ENCODE measurements at places on chromosomes 16 and 17.

DNA sequence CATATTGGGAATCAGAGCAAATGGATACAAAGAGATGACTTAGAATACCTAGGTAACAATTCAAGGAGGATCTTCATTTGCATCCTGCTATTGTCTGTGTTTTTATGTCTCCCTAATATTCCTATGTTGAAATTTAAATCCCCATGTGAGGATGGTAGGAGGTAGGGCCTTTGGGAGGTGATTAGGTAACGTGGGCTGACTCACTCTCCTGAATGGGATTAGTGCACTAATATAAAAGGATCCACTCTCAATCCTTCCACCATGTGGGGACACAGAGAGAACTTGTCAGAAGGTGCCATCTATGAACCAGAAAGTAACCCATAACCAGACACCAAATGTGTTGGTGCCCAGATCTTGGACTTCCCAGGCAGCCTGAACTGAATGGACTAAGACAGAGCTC lies 83.4 kb downstream of the CDH8 start:
- no peak for DNase-seq

- no peak for DNase-seq
Observed at GRCh38 chr17:10210151-10210574, 11.8 kb upstream of the GAS7 start.

DNA sequence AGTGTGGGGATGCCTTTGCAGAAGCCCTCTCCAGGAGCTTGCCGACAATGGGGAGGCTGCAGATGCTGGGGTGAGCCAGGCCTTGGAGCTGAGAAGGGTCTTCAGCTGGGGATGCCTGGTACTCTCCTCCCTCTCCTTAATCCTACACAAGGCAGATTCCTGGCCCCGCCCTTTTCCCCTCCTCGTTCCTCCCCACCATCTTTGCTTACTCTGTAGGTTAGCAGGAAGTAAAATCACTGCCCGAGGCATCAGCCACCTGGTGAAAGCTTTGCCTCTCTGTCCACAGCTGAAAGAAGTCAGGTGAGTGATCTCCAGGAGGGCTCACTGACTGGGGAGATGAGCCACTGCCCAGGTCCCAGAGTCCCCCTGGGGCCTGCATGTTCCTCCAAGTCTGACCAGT lies 38.7 kb downstream of the NLRC5 start:
- DNase-seq = no peak

GRCh38 chr16:66359012-66359411 lies 7.5 kb upstream of the CDH5 start:
- no peak for DNase-seq

DNA sequence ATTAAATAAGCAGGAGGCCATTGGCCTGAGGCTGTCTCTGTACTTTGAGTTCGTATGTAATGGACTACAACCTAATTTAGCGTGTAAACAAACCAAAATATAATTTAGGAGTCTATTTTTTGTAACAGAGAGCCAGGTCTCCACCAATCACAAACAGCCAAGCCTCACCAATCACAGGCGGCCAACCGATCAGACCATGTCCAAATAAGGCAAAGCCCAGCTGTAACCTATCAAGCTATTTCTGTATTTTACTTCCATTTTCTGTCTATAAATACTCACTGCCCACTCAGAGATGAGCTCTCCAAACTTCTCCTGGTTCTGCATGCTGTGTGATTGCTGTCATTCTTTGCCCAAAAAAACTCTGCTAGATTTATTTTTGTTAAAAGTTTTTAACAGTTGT lies 322.7 kb downstream of the NPIPA8 start:
- no peak for DNase-seq

DNA sequence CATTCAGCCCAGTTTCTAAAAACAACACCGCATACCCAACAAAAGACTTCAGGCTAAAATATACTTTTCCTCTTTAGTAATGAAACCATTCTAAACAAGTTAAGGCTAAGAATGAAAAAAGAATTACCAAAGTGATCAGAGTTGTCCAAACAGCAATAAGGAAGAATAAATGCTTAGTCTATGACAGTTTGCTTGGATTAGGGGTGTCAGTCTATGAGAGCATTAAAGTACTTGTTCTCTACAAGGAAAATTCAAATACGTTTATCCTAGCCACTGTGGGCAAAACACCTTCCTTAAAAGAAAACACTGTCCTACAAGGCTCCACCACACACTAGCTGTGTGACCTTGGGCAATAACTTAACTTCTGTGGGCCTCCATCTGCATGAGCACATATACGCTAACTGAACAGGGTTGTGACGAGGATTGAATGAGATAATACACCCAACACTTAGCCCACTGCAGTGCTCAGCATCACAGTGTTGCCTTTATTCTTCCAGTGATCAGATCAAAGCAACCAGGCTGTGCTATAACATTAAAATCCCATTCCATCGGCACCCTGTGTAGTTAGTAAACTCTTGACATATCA lies 53.6 kb downstream of the TEX2 start:
- DNase-seq = no peak

GRCh38 chr17:56754523-56755208 lies 79.1 kb downstream of the C17orf67 start:
- no peak for DNase-seq

DNA sequence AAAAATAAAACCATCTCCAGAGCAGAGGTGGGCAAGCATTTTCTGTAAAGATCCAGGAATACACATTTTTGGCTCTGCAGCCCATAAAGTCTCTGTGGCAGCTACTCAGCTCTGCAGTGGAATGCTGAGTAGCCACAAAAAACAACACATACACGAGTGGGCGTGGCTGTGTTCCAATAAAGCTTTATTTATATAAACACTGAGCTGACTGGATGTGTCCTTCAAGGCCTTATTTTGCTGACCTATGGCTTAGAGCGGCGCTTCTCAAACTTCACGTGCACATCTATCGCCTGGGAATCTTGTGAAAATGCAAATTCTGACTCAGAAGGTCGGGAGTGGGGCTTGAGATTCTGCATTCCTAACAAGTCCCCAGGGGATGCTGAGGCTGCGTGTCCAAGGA lies 39.7 kb downstream of the XYLT1 start:
- no peak for DNase-seq

- no peak for DNase-seq
Observed at GRCh38 chr17:68603027-68603426, 1.9 kb upstream of the FAM20A start.

GRCh38 chr17:49241692-49242397 lies 11.3 kb upstream of the PHOSPHO1 start:
- DNase-seq = no peak

DNA sequence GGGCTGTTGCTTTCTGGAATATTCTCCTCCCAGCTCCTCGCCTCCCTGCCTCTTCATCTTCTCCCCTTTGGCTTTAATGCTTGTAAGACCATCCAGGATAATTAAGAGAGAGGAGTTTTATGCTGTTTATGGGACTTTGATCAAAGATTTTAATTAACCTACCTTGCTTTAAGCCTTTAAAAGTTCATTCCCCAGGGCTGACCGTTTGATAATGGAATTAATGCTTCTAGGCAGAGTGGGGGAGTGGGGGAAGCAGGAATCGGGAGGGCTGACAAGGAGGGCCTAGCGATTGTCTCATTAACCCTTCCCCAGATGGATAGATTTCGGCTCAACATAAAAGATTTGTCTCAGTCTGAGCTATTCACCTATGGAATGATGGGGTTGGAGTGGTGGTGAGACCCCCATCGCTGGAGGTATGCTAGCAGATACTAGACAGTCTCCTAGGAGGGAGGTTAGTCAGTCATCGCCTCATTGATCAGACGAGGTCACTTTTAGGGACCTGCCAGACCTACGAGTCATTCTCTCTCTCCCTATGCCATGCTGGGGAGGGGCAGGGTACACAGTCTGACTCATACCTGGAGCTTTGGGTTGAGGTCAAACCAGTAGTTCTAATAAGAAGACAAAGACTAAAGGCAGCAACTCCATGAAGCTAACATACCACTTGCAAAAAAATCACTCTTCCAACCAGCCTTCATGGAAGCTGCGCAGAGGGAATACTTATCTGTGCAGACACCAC lies 236.6 kb upstream of the NLRP1 start:
- DNase-seq = no peak

DNA sequence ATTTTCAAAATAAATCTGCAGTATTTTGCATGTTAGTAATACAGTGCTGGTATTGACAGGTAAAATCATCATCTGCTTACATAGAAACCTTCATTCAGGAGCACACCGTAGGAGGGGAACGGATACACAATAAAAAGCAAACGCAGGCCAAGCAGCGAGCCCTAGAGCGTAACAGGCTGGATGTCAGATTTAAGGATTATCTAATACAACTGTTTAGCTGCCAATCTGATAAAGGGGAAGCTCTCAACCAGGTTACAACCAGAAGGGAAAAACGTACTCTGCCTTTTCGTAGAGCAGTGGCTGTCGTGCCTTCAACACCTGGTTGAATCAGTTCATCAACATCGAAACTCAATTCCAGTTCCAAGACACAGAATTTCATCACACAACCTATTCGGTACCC lies 16.4 kb upstream of the CUEDC1 start:
- DNase-seq = no peak

GRCh38 chr16:76681296-76681695 lies 404.1 kb downstream of the CNTNAP4 start:
- DNase-seq = no peak

DNA sequence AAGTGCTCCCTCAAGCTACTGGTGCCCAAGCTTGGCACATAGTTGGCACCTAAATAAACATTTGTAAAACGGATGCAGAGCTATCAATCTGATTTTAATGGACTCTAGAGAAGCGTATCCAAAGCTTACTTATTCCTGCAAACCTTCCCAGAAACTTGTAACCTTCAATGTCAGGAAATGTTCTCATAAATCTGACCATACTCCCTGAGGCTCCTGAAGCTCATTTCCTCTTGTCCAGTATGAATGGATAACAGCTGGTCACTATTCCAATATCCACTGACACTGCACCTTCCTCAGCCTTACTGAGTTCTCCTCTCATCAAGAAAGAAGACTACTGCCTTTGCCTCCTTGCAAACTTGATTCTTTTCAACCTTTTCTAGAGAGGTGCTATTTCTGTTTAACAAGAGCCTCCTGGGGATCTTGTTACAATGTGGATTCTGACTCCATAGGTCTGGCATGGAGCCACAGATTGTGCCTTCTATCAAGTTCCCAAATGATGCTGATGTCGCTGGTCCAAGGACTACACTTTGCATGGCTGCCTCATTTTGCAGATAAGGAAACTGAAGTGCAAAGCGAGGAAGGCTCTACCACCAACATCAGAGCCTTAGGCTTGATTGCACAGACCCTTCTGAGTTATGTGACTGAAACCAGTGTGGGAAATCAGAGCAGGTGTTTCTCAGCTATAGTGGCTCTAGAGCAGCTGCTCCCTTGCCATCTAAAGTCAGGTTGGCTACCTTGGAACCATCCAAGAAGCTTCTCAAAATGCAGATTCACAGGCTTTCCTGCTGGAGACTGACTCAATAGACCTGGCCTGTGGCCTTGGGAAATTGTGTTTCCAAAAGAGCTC lies 377.8 kb downstream of the SOX9 start:
- no peak for DNase-seq

DNA sequence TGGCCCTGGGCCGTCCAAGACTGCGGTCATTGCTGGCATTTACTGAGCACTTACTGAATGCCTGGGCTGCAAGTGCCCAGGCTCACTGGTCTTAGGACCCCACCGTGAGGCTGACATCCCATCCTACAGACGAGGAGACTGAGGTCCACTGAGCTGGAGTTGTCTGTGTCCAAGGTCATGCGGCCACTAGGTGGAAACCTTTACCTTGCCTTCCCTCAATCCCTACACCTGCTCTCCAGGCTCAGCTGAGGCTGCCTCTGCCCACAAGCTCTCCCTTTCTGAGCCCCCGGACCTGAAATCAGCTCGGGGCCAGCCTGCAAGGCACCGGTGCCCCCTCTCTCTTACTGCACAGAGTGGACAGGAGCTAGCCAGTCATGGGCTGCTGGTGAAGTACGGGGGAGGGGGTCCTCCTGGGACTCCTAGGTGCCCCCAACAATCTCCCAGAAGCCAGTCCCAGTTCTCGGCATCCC lies 1.5 kb downstream of the CASKIN1 start:
- DNase-seq = no peak

DNA sequence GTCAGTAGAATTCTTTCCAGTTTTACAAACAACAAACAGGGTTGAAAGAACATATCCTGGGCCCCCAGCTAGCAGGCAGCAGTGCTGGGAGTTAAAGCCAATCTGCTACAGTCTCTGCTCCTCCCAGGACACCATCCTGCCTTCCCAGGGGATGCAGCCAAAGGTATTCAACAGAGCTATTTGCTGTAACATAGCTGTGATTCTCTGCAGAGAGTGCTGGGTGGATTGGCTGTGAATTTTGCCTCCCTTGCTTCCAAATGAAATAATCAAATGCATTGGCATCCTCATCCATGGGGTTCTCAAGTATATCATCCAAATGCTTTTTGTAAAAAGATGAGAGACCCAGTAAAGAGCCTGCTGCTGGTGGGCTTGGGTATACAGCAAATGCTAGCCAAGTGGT lies 124.3 kb downstream of the NPIPB5 start:
- DNase-seq = no peak

DNA sequence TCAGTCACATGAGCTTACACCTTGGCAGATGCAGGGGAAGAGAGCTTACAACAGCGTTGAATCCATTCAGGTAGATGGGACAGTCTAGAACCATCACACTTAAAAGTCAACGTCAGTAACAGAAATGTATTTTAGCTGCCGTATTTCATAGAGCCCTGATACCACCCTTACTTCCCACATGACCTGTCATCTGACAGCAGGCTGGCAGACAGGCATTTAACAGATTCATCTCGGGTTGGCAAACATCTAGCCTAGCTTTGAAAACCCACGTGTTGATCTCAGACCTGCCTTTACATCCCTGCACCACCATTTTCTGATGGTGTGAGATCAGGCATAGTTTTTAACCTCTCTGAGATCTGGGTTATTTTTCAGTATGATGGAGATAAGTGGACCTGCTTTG lies 177.9 kb upstream of the HSBP1 start:
- DNase-seq = no peak

DNA sequence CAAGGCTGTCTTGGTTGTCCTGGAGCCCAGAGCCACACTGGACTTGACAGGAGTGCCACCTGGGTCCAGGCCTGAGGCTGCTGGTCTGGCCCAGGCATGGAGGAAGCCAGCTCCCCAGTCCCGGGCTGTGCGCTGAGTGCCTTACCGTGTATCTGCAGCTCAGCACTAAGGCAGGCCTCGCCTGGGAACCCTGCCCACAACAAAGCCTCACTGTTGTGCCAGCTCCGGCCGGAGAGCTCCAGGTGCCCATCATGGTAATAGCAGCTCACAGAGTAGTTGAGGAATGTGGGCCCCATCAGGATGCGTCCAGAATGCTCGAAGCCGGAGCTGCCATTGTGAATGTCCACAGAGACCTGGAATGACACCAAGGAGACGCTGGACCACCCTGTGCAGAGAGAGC lies 72.2 kb downstream of the RMI2 start:
- no peak for DNase-seq

GRCh38 chr16:83244057-83244456 lies 563.7 kb upstream of the HSBP1 start:
- DNase-seq = no peak

- peak; percentile 12 for DNase-seq
Observed at GRCh38 chr16:67021321-67021720, 7.6 kb upstream of the CBFB start.

- DNase-seq = no peak
Observed at GRCh38 chr16:88333848-88334777, 48.6 kb upstream of the ZNF469 start.

- DNase-seq = no peak
Observed at GRCh38 chr16:61362585-61362984, 673.7 kb downstream of the CDH8 start.
